ENCODE measurements at places on chromosomes 1 and 21.

- DNase-seq, result no peak
Measured at GRCh38 chr1:94050675-94051074, 70.3 kb downstream of the ABCA4 start.

GRCh38 chr21:46079352-46080170 is 18.4 kb upstream of the COL6A2 start:
- DNase-seq, result no peak

- DNase-seq, result no peak
Measured at GRCh38 chr1:28905921-28906666, 8.3 kb upstream of the EPB41 start.

- DNase-seq, result no peak
Measured at GRCh38 chr1:21878840-21879478, 58.2 kb downstream of the HSPG2 start.

DNA sequence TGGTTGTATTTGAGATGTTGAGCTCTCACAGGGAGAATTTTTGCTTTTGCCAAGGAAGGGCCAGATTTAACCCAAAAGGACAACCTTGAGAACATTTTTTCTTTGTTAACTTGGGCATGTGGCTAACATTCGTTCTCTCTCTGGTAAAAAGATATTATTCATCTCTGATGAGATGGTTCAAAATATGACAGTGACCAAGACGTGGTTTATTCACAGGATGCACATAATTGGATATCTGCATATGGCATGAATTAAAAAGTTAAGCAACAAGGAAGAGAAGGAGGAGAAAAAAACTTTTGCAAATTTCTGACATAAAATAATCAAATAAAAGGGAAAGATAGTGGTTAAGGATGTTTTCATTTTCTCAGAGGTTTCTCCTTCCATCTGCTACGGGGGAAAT is 43.1 kb upstream of the BCL10 start:
- no peak for DNase-seq

GRCh38 chr1:215146240-215146975 is 63.9 kb downstream of the KCNK2 start:
- no peak for DNase-seq
